T-helper 17 cell (primary cell): ENCODE measurements at places on chromosomes 11 and 22. TPM values are rescaled to one million over a fixed set of nuclear protein-coding genes. Genes with fewer than 3 reads are reported as not detected.
A peak's percentile ranks its signal among the peaks of the same experiment; 100 is the strongest.

DNA sequence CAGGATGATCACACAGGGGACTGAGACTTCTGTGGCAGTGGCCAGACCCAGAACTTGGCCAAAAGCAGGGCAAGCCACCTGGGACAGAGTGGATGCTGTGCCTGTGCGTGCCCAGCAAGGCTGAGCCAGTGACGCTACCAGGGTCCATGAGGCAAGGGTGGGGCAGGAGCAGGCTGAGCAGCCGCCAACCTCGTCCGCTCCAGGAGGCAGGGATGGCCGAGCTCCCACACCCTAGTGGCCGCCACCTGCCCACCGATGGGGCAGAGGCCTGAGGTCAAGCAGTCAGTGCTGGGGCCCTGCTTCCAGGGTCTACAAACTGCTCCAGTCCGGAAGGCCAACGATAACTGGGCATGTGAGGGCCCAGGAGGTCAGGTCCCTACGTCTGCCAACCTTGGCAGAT, 7.3 kb downstream of the KRTAP5-9 start:
- no peak for DNase-seq

- no peak for DNase-seq
Observed at GRCh38 chr11:35764417-35764816, 101.8 kb downstream of the TRIM44 start.

DNA sequence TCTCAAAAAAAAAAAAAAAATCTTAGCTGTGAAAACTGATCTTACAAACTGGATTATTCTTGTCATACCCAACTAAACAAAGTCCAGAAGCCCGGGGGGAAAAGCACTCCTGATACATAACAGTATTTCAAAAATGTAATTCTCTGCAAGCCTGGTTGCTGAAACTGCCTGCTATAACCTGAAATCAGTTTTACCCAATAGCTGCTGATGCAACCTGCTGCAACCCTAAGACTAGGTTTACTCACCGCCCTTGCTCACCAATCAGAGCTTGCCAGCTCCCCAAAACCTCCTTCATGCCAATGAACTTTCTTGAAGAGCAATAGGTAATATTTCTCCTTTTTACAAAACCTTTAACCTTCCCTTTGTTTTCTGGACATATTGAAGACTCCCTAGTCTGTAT, 12.4 kb downstream of the FGF19 start:
- no peak for DNase-seq

GRCh38 chr22:35422145-35422544, 22.2 kb downstream of the MCM5 start:
- no peak for DNase-seq

- no peak for DNase-seq
Observed at GRCh38 chr11:35138606-35138942, 397 bp upstream of the CD44 start.

DNA sequence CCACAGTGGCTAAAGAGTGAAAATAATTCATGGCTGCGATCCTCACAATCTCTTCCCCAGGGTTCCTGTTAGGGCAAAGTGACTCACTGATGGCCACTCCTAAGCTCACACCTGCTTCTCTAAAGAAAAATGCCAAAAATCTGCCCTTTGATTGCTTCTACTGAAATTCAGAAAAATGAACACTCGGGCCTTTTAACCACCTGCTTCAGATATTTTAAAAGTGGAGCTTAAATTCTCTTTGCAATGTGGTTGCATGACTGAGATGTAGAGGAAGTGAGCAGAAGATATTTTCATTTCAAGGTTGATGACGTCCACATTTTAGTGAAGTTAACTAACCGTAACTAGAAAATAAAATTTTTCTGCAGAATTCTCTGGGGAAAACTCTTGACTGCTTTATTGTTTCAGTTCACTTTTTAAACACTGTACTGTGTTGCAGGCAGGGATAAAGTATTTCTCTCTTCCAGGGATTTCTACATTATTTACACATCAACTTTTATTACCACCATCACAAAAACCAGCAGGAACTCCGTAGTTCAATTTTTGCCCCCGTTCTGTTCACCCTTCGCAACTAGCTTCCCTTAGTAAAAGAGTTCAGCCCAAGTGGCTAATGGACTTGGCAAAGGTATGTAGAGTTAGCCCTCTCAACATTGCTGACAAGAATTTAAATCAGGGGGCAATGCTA, 8.5 kb downstream of the RAB30 start:
- no peak for DNase-seq

GRCh38 chr11:58575377-58576020, at the start of gene LPXN:
LPXN (minus strand) TSS chr11:58575856; CDS start chr11:58575772, 84 bp downstream.
- peak; percentile 18 for DNase-seq

DNA sequence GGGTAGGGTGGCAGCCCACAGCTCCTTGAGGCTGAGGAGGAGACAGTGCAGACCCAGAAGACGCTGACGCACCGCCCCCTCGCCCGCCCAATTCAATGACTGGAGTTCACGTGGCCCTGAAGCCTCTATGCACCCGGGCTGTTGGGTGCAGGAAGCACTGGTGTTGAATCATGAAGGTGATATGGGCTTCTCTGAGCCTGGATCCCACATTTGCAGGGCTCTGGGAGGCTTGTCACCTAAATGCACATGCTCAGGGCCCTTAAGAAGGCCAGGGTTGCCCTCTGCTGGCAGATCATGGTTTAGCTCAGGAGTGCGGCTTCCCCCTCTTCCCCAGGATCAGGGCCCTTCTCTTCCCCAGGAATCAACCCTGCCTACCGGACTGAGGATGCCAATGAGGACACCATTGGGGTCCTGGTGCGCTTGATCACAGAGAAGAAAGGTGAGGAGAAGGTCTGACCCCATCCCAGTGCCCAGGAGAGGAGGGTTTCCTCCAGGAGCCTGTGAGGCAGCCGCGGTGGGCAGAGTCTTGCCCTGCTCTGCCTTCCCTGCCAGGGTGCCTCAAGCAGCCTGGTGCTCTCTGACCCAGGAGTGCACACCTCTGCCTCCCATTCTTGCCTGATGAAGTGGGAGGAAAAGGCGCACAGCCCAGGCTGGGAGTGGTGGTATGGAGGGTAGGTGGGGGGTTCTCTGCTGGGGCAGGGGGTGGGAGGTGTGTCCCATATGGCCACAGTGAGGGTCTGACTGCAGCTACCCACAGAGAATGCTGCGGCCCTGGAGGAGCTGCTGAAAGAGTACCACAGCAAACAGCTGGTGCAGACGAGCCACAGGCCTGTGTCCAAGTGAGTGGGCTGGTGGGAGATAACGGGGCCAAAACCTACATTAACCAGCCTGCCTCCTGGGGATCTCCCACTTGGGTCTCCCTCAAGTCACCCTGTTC, 17.5 kb downstream of the RELT start:
- peak; percentile 56 for DNase-seq

- no peak for DNase-seq
Observed at GRCh38 chr11:16832193-16832539, 93.7 kb downstream of the C11orf58 start.

- DNase-seq, result no peak
Observed at GRCh38 chr11:110297726-110298300, 1.4 kb upstream of the RDX start.

GRCh38 chr11:75285776-75286360, 45.3 kb downstream of the TPBGL start:
- no peak for DNase-seq

DNA sequence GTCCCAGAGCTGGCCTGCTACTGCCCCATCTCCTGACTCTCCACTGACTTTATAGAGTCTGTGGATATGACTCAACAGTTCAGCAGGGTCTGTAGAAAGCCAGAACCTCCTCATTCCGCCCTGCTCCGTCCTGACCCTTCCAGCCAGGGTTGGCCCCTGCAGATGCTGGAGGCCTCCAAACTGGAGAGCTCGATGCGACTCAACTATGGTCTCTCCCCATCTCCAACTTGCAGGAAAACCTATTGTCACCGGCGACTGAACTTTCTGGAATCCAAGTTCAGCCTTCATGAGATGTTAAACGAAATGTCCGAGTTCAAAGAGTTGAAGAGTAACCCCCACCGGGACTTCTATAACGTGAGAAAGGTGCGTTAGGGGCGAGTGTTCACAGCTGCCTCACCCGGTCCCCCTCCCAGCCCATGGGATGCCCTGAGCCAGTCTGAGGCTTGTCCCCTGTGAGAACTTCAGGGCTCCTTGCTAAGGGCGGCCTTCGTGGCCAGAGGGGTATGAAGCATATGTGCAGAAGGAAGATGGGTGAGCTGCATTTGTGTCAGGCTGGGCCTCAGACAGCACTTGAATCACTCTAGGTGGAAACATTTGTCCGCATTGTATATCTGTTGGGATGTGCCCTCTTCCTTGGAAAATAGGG, 32.1 kb downstream of the AMPD3 start:
- no peak for DNase-seq

GRCh38 chr11:3886985-3887384, 31.5 kb downstream of the STIM1 start:
- no peak for DNase-seq

DNA sequence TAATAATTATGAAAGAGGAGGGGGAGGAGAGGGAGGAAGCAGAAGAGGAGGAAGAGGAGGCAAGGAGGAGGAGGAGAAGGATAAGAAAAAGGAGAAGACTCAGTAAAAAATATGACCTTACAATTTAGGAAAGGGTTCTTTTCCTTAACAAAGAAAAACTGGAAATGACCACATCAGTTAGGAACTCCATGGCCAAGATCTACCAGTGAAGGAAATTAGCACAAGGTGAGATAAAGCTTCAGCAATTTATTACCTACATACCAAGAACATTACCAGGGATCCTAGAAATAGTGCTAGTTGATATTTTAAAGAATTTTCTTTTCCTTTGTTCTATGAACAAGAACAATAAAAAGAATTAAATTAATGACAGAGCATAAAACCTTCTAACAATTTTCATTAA, 172.7 kb downstream of the LRRC4C start:
- DNase-seq, result no peak

DNA sequence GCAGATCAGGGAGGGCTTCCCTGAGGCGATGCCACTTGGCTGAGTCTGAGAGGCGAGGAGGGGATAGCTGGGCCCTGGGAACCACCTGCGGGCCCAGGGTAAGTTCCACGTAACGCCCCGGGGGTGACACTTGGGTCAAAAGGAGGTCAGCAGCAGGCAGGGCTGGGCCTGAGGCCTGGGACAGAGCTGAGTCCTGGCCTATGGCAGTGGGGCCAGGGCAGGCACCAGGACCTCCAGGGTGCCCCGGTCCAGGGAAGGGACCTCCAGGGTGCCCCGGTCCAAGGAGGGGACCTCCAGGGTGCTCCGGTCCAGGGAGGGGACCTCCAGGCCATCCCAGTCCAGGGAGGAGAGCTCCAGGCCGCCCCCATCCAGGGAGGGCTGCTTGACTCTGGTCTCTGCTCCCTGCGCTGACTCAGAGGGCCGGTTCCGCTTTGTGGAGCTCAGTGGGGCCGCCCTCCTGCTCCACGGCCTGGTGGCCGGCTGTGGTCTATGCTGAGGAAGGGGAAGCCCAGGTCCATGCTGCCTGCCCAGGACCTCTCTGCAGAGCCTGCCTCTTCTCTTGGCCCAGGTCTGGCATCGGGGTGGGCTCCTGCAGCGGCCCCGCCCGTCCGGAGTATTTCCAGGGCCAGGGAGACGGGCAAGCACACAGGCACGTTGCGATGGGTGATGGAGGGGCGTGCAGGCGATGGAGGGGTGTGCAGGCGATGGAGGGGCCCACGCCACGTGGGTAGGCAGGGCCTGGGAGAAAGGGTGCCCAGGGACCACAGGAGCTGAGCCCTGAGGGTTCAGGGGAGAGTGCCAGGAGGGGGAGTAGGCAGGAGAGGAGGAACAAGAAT, 19.5 kb upstream of the WNT7B start:
- DNase-seq, result no peak

GRCh38 chr22:47600281-47600680, 837.8 kb downstream of the TBC1D22A start:
- DNase-seq, result no peak

DNA sequence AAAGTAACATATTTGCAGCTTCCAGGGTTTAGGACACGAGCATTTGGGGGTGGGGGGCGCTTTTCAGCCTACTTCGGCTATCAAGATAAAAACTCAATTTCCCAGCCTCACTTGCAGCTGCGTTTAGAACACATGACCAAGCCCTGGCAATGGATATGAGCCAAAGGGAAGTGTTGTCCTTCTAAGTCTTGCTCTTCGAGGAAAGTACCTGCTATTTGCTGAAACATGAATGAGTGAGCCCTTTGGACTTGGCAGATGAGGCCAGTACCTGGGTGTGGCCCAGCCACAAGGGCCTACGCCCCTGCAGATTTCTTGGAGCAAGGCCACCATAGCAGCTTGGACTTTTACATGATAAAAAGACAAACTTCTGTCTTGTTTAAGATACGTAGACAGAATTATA, 60.2 kb upstream of the SORL1 start:
- no peak for DNase-seq

GRCh38 chr11:72767203-72768062, 15.2 kb upstream of the ARAP1 start:
- no peak for DNase-seq

GRCh38 chr11:124923296-124923695, 4.2 kb downstream of the HEPN1 start:
- no peak for DNase-seq

DNA sequence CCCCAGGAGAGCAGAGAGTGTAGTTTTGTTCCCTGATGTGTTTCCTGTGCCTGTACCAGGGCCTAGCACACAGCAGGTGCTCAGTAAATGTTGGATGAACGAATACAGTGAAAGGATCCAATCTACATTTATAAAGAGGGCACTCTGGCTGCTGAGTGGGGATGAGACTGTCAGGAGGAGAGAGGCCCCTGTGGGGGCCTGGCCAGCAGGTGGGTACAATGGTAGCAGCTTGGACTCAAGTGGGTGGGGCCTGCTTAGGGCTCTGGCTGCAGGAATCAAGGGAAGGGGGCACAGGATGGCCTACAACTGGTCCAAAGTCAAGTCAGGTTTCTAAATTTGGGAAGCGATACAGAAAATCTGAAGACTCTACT, 156.6 kb upstream of the GRK3 start:
- DNase-seq, result no peak

DNA sequence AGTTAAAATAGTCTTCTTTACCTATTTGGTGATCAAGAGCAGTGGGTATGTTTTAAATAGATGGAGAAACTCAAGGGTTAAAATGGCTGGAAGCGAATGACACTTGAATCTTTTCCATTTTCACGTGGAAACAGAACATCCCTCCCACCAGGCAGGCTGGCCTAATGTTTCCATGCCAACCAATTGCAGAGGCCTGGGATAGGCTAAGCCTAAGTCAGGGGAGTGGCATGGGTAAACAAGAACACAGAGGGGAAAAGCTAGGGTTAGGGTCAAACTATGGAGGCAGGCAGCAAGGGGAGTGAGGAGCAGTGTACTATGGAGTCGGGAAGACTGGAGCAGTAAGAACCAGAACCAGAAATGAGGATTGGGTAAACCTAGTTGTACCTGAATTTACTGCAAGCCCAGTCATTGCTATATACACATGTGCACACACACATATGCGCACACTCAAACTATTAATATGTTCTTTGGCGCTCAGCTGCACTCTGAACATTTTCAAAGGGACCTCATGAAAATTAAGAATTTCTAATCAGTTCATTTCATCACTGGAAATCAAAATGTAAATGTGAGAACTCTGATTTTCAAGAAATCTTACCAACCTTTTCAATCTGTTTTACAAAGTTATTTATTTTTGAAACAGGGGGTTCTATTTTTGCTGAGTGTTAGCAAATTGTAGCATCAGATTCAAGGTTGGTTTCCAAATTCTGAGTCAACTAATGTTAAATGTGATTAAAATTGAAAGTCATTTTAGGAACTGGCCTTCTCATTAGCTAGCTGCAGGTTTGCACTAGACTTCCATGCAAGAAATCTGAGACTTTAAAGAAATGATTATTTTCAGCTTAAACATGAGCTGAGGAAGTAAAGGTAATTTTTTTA, 327.0 kb upstream of the CCDC90B start:
- DNase-seq, result no peak

TRIM49D1 gene
- not detected for total RNA-seq

TRIM3 gene
- 14.2 TPM for total RNA-seq

USP2 gene
- 5.2 TPM for total RNA-seq

RFPL1 gene
- total RNA-seq, result not detected

KRTAP5-2 gene
- total RNA-seq, result not detected

HDHD5 gene
- total RNA-seq, result 16.7 TPM

GRAP2 gene
- total RNA-seq, result 113 TPM

DNAJB7 gene
- not detected for total RNA-seq
